Cardiac fibroblast (primary cell): ENCODE measurements at places on chromosomes 5 and 9.

DNA sequence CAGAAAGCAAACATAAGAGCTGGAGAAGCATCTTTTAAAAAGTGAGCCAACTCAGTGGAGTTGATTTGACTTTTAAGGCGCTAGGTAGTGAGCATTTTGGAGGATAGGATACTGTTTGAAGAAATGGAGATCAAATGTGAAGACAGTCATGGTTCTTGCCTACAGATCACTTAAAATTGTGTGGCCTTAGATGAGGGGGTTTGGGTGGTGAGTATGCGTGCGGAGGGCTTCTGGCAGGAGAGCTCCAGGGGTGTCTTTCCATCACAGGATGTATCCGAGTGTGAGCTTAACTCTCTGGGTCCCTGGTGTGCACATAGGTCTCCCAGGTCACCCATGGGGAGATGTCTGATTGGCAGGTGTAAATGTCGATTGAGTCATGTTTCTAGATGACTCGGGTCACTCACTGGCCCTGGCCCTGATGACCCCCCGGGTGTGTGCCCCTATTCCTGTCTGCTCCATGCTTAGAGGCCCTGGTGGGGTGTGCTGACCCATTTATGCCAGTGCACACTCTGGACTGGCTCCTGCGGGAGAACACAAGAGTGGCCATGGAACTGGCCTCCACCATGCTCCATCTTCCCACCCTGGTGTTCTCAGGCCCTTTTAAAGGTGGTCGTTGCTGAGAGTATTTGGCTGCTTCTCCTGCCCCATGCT is 274.4 kb downstream of the FSTL4 start:
- DNase-seq: no peak

GRCh38 chr5:66713998-66714397 is 117.8 kb downstream of the MAST4 start:
- DNase-seq: peak; percentile 53

DNA sequence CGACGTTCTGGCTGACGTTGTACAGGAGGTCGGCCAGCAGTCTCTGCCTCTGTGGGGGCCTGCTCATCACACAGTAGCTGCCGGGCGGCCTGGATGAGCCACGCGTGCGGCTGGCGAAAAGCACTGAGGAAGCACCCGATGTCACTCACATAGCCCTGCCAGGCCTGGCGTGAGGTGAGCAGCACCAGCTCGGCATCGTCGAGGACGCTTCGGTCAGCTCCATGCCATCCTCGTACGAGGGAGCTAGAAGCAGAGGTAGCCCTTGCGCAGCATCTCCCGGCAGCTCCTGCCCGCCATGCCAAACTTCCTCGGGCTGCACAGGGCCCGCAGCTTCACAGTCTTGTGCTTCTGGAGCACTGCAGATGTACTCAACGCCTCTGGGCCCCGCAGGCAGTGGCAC is 6.2 kb downstream of the NDUFB6 start:
- DNase-seq: no peak

- no peak for DNase-seq
Observed at GRCh38 chr5:156395306-156395675, 68.3 kb downstream of the SGCD start.

- DNase-seq: no peak
Observed at GRCh38 chr9:87742813-87743428, 17.0 kb downstream of the CTSL start.

GRCh38 chr5:149775785-149776184 is 45.7 kb downstream of the PPARGC1B start:
- DNase-seq: no peak

DNA sequence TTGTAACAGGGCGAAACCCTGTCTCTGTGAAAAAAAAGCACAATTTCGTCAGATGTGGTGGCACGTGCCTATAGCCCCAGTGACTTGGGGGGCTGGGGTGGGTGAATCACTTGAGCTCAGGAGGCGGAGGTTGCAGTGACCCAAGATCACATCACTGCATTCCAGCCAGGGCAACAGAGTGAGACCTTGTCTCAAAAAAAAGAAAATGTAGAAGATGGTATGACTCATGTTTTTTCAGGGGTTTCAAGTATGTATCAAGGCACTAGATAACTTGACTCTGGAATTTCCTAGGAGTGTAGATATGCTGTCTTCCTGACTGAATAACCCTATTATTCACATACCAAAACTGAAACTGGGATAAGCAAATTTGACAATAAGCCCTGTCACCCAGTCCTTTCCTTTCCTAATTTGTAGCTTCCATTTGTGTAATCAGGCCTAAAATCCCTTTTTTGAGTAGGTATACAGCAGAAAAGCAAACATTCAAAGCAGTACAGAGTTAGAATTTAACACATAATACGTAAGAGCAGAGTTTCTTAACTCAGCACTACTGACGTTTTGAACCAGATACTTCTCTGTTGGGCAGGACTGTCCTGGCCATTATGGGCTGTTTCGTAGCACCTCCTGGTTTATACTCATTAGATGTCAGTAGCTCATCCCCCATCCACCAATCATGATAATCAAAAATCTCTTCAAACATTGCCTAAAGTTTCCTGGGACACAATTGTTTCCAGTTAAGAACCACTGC is 17.3 kb upstream of the ANKRD18B start:
- peak; percentile 98 for DNase-seq
